ENCODE measurements at places on chromosomes 13 and 19. TPM values are rescaled to one million over a fixed set of nuclear protein-coding genes. Genes with fewer than 3 reads are reported as not detected.

Gene TBXA2R
- 2.3 TPM for total RNA-seq

Gene DIRAS1
- total RNA-seq: 211 TPM

Gene ELSPBP1
- total RNA-seq: not detected

Gene LILRA1
- 0.97 TPM for total RNA-seq

Gene GPR12
- 0.08 TPM for total RNA-seq

Gene ANGPTL8
- 4.0 TPM for total RNA-seq

Gene PSG4
- total RNA-seq: not detected

Gene PSMD8
- 290 TPM for total RNA-seq

Gene CEACAM8
- total RNA-seq: not detected

DNA sequence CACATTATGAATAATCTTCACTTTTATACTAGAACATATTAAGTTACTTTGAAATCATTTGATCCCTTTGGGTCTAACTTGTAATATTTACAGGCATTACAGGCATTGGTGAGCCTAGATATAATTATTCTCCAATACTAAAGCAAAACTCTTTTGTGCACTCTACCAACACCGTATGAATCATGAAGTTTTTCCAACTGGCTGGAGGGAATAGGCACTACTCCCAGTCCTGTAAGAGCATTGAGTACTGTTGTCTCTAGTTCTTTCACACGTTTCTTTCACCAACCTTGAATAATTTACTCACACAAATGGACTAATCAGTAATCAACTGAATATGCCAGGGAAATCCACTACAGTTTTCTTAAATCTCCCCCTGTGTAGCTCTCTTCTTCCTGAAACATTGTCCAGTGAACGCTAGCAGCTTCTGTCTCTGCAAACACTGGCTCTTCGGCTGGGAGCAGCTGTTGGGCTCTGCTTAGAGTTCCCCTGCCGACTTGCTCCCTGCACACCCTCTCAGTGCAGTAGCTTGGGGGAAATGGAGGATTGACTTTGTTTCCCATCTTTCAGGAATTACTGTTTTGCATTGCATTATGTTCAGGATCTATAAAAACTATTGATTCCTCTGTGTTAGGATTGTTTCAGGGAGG, 476.7 kb downstream of the RFC3 start:
- no peak for DNase-seq

GRCh38 chr13:110554227-110554836, 7.2 kb downstream of the RAB20 start:
- no peak for DNase-seq

DNA sequence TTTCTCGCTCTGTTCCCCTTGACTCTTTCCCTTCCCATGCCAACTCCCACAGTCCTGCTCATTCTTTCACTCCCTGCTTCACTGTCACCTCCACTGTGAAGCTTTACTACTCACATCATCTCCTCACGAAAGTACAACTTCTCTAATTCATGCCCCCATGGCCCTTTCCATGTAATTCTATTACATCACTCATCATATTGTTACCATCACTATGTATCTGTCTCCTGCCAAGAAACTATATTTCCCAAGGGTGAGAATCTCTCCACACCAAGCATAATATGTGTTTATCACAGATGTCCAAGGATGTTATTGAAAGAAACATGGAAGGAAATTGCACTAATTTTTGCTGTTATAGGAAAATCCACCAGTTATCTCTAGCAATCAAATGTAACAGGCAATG, 37.2 kb upstream of the LRCH1 start:
- DNase-seq: no peak

DNA sequence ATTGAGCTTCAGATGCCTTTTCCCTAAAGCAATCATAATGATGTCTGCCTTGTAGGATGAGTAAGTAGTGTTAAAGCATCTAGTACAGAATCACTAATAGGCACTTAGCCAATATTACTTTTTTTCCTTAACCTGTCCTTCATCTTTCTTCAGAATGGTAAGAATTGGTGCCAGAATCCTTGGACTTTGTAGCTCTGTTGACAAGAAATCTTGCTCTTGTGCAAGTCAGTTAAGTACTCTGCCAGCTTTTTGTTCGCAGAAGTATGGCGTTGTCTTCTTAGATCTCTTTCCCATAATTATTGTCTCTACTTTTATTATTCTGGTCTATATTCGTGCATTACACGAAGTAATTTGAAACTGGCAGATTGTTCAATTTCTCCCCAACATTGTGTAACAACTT, 554.5 kb downstream of the PCDH9 start:
- no peak for DNase-seq

DNA sequence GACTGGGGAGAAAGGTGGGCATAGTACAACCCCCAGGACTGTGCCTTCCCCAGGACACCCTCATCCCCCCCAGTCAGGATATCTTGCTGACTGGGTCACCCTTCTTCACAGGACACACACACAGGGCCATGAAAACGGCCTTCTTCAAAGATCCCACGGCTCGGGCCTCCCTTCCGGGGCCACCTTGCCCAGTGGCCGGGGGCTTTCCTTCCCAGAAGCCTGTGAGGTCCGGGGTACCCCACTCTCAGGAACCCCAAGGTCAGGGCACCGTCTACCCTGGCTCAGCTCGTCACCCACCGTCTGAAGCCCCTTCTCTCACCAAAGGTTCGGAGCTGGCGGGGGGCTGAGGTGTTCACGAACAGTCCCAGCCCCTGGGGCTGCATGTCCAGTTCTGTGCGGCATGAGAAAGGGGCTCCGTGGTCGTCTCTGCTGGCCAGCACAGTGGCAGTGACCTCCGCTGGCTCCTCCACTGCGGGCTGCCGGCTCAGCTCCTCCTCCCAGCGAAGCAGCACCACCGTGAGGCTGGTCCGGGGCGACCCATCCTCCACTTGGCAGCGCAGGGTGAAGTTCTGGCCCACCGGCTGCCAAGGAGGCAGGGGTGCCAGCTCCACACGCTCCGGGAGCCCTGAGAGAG, 2.1 kb upstream of the RAVER1 start:
- DNase-seq: no peak

GRCh38 chr13:27047081-27047480, 124.5 kb downstream of the USP12 start:
- no peak for DNase-seq

DNA sequence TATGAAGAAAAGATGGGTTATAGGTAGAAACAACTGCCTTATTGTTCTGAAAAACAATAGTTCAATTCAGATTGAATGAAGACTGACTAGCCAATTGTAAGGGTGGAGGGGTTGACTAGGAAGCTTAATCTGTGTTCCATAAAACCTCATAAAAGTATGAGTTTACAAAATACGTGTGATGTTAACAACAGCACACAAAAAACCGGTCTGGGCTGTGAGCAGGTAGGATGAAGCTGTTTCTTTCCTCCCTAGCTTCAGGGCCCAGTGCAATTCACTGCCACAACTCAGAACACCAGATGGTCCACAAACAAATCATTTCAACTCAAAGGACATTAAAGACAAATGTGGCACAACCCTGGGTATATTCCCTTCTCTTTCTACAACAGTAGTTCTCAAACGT, 3.2 kb downstream of the OXGR1 start:
- DNase-seq: no peak

- DNase-seq: no peak
Observed at GRCh38 chr19:35251456-35251855, 2.7 kb downstream of the LSR start.

GRCh38 chr19:5624741-5625278, 1.9 kb downstream of the SAFB start:
- no peak for DNase-seq

GRCh38 chr13:48220592-48220980, 12.4 kb upstream of the ITM2B start:
- DNase-seq: no peak

- peak; percentile 99 for DNase-seq
Observed at GRCh38 chr19:12333162-12334159, at the start of gene ZNF563. Gene ZNF563 (minus strand): TSS chr19:12333633. CDS start chr19:12333482, 151 bp downstream.

All from left cardiac atrium (tissue), 4 donors.